ENCODE measurements at places on chromosomes 5 and 9.

DNA sequence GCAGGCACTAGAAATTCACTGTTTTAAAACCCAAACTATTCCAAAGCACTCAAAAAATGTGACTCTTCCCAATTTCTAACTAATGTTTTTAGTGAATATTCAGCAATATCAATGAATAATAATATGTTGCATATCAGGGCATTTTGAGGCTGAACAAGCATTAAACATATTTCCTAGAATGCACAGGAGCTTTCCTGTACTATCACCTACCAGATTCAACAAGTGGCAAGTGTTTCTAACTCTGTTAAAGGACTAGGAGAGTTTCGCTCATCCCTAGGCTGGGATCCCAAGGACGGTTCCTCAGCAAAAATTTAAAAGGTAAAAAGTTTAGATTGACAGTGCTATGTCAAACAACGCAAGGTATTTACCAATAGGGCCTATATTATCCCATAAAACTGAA lies 21.0 kb downstream of the GNE start:
- no peak for DNase-seq

GRCh38 chr9:130995086-130996011 lies 13.6 kb upstream of the LAMC3 start:
- no peak for DNase-seq

DNA sequence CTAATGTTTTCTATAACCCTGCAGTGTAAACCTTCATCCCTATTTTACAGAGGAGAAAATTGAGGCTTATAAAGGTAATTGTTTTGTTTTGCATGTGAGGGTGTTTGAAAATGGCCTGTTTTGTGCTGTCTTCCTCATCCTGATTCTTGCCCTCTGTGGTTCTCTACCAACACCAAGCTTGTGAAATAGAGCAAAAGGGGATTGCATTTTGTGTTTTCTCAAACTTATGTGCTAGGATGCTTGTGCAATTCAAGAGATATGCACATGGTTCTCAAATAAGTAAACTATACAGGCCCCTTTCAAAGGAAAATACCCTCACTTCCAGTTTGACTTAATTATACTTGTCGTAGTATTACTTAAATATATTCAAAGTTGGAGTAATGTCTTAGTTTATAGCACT lies 17.2 kb downstream of the PAM start:
- DNase-seq, result no peak

DNA sequence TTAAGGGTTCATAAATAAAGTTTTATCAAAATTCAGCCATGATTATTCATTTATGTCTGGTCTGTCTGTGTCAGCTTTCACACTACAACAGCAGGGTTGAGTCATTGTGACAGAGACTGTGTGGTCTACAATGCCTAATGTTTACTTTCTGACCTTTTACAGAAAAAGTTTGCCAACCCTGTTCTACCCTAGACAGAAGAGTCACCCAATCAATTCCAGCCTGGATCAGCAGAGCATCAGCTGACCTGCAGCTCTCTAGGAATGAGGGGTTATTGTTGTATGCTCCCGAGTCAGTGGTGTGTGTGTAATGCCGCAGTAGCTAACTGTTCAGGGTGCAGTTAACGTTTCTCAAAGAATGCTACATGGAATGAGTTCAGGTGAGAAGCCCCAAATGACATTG lies 87.3 kb downstream of the HRH2 start:
- no peak for DNase-seq

- DNase-seq, result no peak
Measured at GRCh38 chr9:134834217-134834956, 46.2 kb upstream of the FCN2 start.

- DNase-seq, result no peak
Measured at GRCh38 chr9:10235376-10235775, 377.4 kb downstream of the PTPRD start.

DNA sequence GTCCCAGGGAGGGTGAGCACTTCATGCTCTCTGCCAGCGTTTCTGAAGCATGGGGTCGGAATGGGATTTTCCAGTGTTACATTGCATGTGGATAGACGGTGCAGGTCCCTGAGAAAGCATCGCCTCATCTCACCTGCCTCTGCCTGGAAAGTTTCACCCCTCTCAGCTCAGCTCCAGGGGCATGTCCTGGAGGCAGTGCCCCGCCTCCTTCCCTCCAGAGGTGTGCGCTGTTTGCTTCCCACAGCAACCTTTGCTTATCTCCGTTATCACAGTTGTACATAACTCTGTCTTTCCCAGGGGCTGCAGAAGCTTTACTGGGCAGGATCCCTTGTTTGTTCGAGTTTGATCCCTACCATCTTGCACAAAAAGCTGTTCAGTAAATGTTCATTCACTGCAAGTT lies 10.7 kb upstream of the CREBRF start:
- peak; percentile 63 for DNase-seq

DNA sequence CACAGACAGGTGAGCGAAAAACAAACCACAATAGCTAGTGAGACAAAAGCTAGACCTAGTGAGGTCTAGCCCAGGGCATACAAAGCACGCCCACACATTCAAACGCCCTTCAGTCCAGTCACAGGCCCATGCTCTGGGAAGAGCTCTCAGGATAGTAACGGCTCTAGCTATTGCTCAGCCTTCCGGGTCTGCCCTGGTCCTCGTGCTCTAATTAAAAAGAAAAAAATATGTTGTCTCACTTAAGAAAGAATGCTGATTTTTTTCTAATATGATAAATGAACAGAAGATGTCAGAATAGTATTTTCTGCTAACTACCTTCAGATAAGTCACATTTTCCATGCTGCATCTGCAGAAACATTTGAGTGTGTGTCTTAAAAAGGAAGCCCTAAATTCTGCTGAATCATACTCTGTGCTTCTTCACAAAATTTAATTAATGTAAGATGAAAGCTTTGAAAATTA lies 94.5 kb downstream of the PLPP1 start:
- DNase-seq, result no peak

- DNase-seq, result no peak
Measured at GRCh38 chr9:89448381-89448780, 49.5 kb downstream of the SEMA4D start.

DNA sequence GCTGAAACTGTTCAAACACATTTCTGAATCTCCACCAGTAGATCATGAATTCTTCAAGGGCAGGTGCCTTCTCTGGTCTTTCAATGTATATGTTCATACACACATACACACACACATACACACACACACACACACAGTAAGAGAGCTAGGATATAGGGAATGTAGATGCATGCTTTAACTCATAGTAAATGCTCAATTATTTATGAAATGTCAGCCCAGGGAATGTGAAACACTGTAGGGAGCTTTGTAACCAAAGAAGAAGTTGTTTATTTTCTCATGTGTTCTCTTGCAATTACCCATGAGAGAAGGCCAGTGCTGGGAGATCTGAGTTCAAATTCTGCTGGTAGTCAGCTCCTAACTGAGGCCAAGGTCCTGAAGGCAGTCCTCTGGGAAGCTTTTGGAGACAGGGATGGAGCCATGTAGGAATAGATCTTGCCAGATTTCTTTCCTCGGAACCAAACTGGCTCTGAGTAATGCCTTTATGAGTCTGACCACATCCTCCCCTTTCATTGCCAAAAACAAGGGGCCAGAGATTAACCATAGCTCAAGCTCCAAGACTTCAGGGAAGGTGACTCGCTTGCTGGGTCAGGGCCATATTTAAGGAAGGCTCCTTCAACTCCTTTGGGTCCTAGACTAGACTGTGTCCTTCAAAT lies 487.0 kb upstream of the TNC start:
- DNase-seq, result no peak

- no peak for DNase-seq
Measured at GRCh38 chr5:169764018-169764378, 126.9 kb downstream of the DOCK2 start.

DNA sequence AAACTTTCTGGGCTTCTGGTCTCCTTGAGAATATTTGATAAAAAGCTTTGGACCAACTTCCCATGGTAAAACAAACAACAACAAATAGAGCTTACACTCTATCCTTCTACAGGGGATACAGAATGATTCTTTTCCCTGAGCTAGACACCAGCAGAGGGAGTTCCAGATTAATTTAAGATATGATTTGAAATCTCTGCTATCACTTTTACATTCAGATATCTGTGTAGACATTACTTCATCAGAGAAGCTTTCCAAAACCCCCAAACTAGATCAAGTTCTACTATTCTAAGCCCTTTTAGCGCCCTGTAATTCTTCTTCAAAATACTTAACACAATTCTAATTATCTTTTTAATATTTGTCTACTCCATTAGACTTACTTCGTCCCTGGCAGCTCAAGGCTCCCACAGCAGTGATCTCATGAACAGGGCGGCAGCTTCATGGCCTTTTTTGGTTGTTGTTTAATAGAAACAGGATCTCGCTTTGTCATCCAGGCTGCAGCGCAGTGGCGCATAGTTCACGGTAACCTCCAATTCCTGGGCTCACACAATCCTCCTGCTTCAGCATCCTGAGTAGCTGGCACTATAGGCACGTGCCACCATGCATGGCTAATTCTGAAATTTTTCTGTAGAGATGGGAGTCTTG lies 955 bp upstream of the GALNT12 start:
- DNase-seq, result no peak

DNA sequence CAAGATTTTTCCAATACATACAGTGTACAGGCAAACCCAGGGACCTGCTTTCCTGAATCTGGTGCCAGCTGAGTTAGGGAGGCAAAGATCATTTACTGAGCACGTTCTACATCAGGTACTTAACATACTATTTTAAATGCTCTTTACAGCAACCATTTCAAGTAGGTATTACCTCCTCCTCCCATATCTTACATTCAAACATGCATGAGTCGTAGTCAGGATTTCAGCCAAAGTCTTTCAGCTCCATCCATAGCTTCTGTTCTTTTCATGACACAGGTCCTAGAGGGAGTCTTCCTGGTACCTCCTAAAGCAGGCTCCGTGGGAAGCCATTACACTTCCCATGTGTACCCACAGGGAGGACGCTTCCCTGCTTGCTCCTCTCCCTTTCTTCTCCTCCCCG lies 11.7 kb downstream of the KCNV2 start:
- DNase-seq, result no peak

DNA sequence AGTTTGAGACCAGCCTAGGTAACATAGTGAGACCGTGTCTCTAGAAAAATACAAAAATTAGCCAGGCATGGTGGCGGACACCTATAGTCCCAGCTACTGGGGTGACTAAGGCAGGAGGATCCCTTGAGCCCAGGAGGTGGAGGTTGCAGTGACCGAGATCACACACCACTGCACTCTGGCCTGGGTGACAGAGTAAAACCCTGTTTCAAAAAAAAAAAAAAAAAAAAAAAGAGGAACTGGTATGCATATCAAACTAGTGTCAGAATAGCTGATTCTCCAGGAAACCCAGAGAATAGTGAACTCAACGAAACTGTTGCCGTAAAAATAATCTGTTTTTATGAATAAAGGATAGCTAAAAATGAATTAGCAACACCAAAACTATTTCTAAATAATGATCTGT lies 126.6 kb upstream of the BASP1 start:
- DNase-seq, result no peak

- no peak for DNase-seq
Measured at GRCh38 chr9:73347720-73348119, 196.1 kb downstream of the ANXA1 start.

Measured in HuH-7.5 (cell line).